Naive thymus-derived CD8-positive, alpha-beta T cell (primary cell): ENCODE measurements at places on chromosomes 2 and 18. TPM values are rescaled to one million over a fixed set of nuclear protein-coding genes. Genes with fewer than 3 reads are reported as not detected.

- H3K4me1 ChIP-seq = no peaks in the 10 kb centered on the region
- H3K4me3 ChIP-seq = no peak overlapping the region
- H3K36me3 ChIP-seq = no peaks in the 10 kb centered on the region
- H3K27ac ChIP-seq = no peak overlapping the region
Measured at GRCh38 chr2:238802957-238803356, 44.9 kb upstream of the TWIST2 start.

- no peaks in the 10 kb centered on the region for H3K36me3 ChIP-seq
- no peak for DNase-seq
- no peaks in the 10 kb centered on the region for H3K27me3 ChIP-seq
- H3K4me3 ChIP-seq = peak overlapping the region; percentile 92
- H3K27ac ChIP-seq = peak overlapping the region; percentile 98
Measured at GRCh38 chr2:111884592-111884964, 585 bp upstream of the ANAPC1 start.

- no peaks in the 10 kb centered on the region for H3K4me1 ChIP-seq
- no peaks in the 10 kb centered on the region for H3K27me3 ChIP-seq
- H3K27ac ChIP-seq = no peak overlapping the region
- DNase-seq = no peak
Measured at GRCh38 chr18:8063733-8064132, 496.6 kb downstream of the PTPRM start.

Gene FAM110C
- 0.16 TPM for total RNA-seq

GRCh38 chr2:231699006-231699405 is 9.3 kb upstream of the PTMA start:
- no peak overlapping the region for H3K4me3 ChIP-seq
- peaks cover 3% of the 10 kb centered on the region for H3K4me1 ChIP-seq
- no peak overlapping the region for H3K27ac ChIP-seq
- H3K27me3 ChIP-seq = no peaks in the 10 kb centered on the region

Gene GREB1
- 1.1 TPM for total RNA-seq

Gene MBP
- 99.9 TPM for total RNA-seq

DNA sequence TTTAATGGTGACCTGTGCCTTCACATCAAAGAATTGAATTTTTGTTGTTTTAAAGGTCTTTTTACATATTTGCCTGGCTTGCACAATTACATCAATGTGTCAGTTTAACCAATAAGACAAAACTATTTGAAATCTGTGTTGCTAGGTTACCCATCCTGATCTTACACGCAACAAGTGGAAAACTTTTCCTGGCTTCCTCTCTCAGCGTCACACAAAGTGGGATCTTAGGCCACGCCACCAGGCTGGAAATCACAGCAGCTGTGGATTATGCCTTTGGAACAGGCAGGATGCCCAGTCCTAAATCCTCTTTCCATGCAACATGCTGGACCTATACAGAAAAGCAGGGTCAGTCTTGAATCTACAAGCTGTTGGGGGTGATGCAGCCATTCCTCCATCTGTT is 298.2 kb upstream of the HNRNPA3 start:
- no peaks in the 10 kb centered on the region for H3K36me3 ChIP-seq
- no peak for DNase-seq
- no peak overlapping the region for H3K27ac ChIP-seq
- peaks cover 4% of the 10 kb centered on the region for H3K4me1 ChIP-seq

Gene DTNA
- not detected for total RNA-seq

DNA sequence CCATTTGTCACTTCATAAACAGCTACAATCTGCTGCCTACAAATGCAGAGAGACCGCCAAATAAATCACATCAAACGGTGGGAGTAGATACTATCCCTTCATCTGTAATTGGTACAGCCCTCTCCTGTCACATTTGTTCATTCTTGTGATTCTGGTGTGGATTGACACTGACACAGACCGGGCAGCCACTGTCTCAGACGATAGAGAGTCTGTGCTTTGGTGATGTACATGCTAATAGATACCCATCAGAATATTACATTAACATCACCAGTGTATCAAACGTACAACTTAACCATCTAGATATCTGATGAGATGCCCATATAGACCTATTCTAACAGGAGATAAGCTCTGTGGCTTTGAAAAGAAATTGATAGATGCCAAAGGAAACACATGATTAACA is 419.7 kb upstream of the ZEB2 start:
- H3K4me1 ChIP-seq = no peaks in the 10 kb centered on the region
- no peaks in the 10 kb centered on the region for H3K36me3 ChIP-seq
- no peak for DNase-seq
- H3K27ac ChIP-seq = no peak overlapping the region

GRCh38 chr2:235162082-235162836 is 210.4 kb downstream of the SH3BP4 start:
- no peaks in the 10 kb centered on the region for H3K36me3 ChIP-seq
- no peak for DNase-seq
- no peak overlapping the region for H3K4me3 ChIP-seq
- H3K4me1 ChIP-seq = no peaks in the 10 kb centered on the region

DNA sequence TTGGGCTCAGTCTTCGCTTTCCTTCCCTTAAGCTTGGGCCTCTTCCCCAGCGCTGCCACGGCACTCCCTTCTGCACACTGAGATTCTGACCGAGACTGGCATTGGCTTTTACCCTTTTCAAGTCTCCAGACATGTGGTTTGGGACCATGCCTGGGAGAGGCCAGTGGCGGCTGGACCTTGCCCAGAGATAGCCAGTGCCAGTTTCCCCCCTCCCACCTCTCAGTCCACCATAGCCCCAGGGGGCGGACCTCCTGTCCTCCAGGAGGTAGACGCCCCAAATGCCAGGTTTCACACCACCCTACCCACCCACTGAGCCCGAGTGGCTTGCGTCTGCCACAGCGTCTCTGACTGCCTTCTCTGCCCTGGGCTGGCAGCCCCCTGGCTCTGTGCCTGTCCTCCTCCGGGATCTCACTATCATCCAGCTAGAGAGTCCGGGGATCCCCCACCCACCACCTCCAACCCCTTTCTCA is 47.7 kb downstream of the INPP5D start:
- no peaks in the 10 kb centered on the region for H3K36me3 ChIP-seq
- H3K27ac ChIP-seq = peak overlapping the region; percentile 41
- H3K4me1 ChIP-seq = peaks cover 82% of the 10 kb centered on the region
- no peaks in the 10 kb centered on the region for H3K27me3 ChIP-seq
- no peak overlapping the region for H3K4me3 ChIP-seq

GRCh38 chr2:30382995-30383394 is 64.1 kb upstream of the LCLAT1 start:
- no peaks in the 10 kb centered on the region for H3K4me1 ChIP-seq
- no peak for DNase-seq
- no peak overlapping the region for H3K27ac ChIP-seq
- no peaks in the 10 kb centered on the region for H3K27me3 ChIP-seq

Gene SFTPB
- total RNA-seq = not detected

- no peaks in the 10 kb centered on the region for H3K4me1 ChIP-seq
- H3K4me3 ChIP-seq = no peak overlapping the region
- DNase-seq = no peak
- H3K27ac ChIP-seq = no peak overlapping the region
- H3K36me3 ChIP-seq = no peaks in the 10 kb centered on the region
Measured at GRCh38 chr18:11927497-11927896, 19.4 kb upstream of the MPPE1 start.

Gene RAX
- not detected for total RNA-seq

DNA sequence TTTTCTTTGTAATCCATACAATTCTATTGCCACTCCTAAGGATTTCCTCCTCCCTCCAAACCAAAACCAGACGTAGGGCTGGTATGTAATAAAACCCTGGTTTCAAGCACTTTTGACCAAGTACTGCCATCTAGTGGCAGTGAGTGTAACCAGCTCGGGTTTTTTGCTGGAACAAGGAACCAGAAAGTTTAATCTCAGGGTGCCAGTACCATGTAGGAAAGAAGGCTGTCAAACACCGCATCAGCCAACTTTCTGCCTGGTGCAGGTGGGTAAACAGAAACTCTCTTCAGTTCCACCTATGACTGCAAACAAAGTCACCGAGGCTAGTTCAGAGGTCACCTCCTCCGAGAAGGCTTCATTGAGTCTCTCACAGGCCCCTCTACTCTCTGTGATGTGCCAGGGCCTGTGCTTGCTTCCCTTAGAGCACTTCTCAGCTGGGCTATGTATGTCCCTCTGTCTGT is 10.2 kb upstream of the THNSL2 start:
- H3K36me3 ChIP-seq = no peaks in the 10 kb centered on the region
- no peaks in the 10 kb centered on the region for H3K4me1 ChIP-seq
- H3K27ac ChIP-seq = no peak overlapping the region
- peak; percentile 59 for DNase-seq

DNA sequence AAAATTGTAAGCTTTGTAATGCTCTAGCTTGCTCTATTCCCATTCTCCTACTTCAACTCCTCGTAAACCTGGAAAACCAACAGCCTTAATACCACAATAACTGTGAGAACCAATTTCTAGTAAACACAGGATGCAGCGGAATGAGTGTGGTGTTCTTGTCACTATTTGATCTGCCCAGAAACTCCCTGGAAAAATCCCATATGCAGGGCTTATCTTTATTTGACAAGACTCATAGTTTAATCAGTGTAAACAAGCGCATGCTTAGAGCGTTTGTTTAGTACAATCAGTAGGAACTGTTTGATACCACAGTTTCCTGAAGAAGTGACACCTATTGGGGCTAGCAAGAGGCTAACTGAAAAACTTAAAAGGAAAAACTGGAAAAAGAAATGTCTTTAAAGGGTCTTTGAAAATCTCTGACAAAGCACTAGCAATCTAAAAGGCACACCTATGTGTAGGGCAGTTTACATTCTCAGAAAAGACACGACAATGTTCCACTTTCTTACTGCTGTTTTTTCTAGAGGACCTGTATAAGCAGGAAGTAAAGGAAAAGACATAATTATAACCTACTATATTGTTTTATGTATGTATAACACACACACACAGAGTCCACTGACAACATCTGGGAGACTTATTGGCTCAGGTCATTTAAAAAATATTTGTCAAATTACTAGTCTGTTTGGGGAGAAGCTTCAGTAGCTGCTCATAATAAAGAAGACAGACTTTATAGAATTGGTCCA is 241.4 kb upstream of the KLHL14 start:
- no peaks in the 10 kb centered on the region for H3K27me3 ChIP-seq
- no peaks in the 10 kb centered on the region for H3K4me1 ChIP-seq
- no peak for DNase-seq
- H3K4me3 ChIP-seq = no peak overlapping the region

Gene CHST9
- not detected for total RNA-seq

Gene ATOH8
- total RNA-seq = not detected

GRCh38 chr2:85522090-85522647 is 16.8 kb upstream of the MAT2A start:
- H3K4me1 ChIP-seq = no peaks in the 10 kb centered on the region
- H3K36me3 ChIP-seq = no peaks in the 10 kb centered on the region
- H3K27me3 ChIP-seq = peaks cover 5% of the 10 kb centered on the region
- no peak overlapping the region for H3K27ac ChIP-seq
- no peak for DNase-seq

GRCh38 chr2:120257522-120257921 is 4.9 kb downstream of the RALB start:
- no peak for DNase-seq
- no peak overlapping the region for H3K27ac ChIP-seq
- no peak overlapping the region for H3K4me3 ChIP-seq
- H3K36me3 ChIP-seq = no peaks in the 10 kb centered on the region
- H3K27me3 ChIP-seq = no peaks in the 10 kb centered on the region

- H3K4me1 ChIP-seq = no peaks in the 10 kb centered on the region
- no peak overlapping the region for H3K4me3 ChIP-seq
- no peak for DNase-seq
- no peaks in the 10 kb centered on the region for H3K27me3 ChIP-seq
- H3K36me3 ChIP-seq = no peaks in the 10 kb centered on the region
Measured at GRCh38 chr18:7609617-7610016, 42.5 kb downstream of the PTPRM start.

- no peaks in the 10 kb centered on the region for H3K36me3 ChIP-seq
- no peak overlapping the region for H3K27ac ChIP-seq
- no peak for DNase-seq
- peaks cover 5% of the 10 kb centered on the region for H3K27me3 ChIP-seq
Measured at GRCh38 chr2:73703675-73704074, 33.5 kb downstream of the TPRKB start.

DNA sequence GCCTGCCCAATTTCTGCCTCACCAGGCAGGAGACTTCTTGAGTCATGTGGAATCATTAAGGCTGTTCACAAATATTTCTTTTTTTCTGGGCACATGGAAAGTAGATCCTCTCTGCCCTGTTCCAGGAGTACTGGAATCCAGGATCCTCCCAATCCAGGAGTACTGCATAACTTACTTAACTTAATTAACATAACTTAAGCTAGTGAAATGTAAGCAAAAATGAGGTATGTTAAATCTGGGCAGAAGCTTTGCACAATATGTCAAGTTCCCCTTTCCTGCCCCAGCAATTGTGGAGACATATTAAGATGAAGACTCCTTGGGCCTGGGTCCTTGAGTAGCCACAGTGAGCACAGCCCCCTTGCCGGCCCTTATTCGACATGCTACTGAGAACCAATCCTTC is 3.2 kb downstream of the CD207 start:
- DNase-seq = no peak
- no peaks in the 10 kb centered on the region for H3K27me3 ChIP-seq
- H3K36me3 ChIP-seq = peaks cover 2% of the 10 kb centered on the region

DNA sequence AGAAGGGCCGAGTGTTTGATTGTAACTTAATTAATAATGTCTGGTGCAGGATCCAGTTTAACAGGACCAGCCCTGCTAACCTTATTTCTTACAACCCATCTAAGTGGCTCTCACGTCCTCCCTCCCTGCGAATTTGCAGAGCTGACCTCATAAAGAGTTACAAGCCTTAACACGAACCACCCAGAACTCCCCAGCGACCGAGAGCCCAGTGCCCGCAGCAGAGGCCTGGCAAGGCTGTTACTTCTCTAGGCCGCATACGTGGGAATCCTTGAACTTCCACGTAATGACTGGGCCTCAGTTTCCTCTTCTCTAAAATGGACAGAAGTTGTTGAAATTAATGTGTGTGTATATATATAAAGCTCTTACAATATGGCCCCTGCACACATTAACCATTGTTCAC is 55.5 kb downstream of the PXDN start:
- no peaks in the 10 kb centered on the region for H3K36me3 ChIP-seq
- peaks cover 1% of the 10 kb centered on the region for H3K27me3 ChIP-seq
- no peaks in the 10 kb centered on the region for H3K4me1 ChIP-seq
- H3K27ac ChIP-seq = no peak overlapping the region
- no peak overlapping the region for H3K4me3 ChIP-seq
- no peak for DNase-seq

- no peaks in the 10 kb centered on the region for H3K27me3 ChIP-seq
- no peaks in the 10 kb centered on the region for H3K36me3 ChIP-seq
- H3K27ac ChIP-seq = no peak overlapping the region
- no peak overlapping the region for H3K4me3 ChIP-seq
- DNase-seq = no peak
Measured at GRCh38 chr18:65214456-65214855, 536.4 kb upstream of the CDH7 start.

Gene METTL4
- 40.6 TPM for total RNA-seq
